Stimulated activated CD4-positive, alpha-beta T cell treated with anti-CD3 and anti-CD28 coated beads, Interleukin-4, amount 100 ng/mL, for 48 hours (primary cell): ENCODE measurements at places on chromosomes 12 and 14.

DNA sequence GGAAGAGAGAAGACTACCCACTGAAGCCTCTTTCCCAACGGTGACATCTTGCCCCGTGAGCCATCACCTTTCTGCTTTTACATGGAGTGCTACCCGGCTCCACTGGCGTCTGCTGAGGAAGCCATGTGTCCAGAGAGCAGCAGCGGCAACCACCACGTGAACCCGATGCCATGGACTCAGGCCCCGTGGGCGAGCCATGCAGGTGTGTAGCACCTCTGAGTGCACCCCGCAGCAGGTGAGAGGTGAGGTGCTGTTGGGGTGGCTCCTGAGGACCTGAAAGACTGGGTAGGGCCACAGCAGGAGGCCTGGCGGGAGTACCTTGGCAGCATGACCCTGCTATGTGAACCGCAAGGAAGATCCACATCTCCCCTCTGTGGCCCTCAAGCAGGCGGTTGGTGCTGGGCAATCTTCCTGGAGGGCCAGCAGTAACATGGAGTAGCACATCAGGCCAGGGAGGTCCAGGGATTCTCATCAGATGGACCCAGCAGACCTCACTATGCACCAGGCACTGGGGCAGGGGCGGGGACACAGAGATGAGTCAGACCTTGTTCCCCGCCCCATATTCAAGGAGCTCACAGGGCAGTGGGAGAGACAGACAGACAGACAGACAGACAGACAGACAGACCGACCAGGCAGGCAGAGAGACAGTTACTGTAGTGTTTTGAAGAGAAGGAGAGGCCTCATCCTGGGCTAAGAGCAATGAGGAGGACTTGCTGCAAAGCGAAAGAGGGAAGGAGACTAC is 129.6 kb downstream of the PAPOLA start:
- no peak for DNase-seq

DNA sequence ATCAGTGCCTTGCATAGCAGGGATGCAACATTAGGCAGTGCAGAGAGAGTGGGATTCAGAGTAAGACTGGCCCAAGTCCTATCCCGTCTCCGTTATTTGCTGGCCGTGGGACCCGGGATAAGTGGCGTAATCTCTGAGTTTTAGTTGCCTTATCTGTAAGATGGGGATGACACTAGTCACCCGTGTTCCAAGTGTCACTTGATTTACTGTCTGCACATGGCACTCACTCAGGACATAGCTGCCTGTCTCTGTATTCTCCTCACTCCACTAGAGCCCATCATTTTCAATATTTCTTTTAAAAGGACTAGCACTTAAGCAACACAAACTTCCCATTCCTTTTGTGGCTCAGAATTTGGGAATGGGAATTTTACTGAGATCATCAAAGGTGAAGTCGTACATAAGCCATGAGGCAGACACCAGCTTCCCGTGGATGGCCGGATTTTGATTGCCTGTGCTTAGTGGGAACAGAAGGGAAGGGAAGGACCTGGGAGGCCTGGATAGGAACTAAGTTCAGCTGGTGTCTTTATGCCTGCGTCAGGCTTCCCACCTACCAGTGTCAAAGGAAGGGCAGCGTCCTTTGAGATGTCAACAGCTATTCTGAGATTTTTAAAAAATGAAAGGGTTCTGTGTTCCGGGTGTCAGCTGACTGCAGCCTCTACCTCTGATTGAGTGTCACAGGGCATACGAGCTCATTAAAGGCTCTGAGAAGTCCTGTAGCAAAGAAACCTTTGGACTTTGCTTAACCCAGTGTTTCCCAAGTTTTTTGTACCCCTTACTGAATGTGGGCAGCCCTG is 361.4 kb downstream of the CACNA1C start:
- no peak for DNase-seq

DNA sequence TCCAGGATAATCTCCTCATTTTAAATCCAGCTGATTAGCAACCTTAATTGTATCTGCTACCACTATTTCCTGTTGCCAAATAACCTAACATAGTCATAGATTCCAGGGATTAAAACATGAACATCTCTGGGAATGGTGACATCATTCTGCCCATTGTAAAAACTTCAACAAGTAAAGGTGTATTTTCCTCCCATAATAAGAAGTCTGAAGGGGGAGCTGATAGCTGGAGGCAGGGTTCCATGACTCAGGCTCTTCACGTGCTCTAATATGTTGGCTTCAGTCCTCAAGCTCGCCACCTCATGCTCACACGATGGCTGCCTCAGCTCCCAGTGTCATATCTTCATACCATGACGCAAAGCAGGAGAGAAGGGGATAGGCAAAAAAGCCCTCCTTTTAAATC is 172.0 kb upstream of the VASH1 start:
- DNase-seq: no peak

DNA sequence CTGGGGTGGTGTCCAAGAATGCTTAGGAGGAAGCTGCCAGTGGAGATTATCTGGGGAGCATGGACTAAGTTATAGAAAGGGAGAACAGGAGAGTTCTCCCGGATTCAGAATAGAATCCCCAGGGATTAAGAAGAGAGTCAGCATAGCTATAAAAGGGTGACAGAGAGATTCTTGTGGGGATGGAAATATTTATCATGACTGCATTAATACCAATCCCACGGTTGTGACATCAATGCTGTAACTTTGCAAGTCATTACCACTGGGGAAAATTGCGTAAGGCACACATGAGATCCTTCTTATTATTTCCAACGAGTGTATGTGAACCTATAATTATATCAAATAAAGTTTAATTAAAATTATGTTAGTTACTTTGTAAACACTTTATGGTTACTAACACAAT is 447.9 kb upstream of the TMEM132C start:
- no peak for DNase-seq

DNA sequence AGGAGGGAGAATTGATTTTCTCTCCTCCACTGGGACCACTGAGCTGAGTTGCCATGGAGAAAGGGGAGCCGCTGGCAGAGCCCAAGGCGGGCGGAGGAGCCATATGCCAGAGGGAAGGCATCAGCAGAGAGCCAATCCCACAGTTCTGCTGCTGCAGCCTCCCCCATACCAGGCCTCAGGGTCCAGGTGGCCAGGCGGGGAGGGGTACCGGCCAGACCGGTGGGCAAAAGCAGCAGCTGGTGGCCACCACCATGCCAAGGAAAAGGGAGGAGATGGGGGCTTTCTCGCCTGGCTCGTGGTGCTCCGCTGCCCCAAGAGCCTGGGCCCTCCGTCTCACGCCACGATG is 72.8 kb downstream of the PITPNM2 start:
- no peak for DNase-seq

GRCh38 chr12:94951071-94951934 is 52.2 kb downstream of the NDUFA12 start:
- no peak for DNase-seq

DNA sequence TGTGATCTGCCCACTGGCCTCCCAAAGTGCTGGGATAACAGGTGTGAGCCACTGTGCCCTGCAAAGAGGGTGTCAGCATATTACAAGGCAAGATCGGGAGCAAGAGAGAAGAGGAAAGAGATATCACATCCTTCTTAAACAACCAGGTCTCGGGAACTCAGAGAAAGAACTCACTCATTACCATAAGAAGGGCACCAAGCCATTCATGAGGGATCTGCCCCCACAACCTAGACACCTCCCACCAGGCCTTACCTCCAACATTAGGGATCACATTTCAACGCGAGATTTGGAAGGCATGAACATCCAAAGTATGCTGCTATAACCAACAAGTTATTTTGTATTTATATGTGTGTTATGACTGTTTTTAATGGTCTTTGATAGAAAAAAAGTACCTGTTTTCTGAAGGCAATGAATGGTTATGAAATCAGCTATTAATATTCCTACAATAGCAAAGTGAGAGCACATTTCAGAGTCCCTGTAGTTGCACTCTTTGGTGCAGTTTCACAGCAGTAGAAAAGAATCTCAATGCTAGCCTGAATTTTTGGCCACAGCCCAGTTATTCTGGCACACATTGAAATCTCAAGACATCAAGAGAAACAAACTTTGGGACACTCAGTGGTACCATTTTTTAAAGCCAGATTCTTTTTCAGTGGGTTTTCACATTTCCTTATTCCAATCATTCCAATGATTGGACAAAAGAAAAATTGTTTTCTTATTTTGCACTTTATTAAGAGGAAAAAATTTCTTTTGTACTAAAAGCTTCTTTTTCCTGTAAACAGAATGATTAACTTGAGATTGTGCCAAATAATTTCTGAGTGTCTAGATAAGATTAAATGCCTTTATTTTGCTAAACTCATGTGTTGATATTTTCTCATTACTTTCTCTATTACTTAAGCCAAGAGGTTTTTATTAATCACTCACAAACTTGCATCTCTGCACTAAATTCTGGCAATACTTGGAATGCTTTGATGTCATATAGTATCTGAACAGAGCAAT is 582.6 kb upstream of the ATP2B1 start:
- DNase-seq: no peak

GRCh38 chr14:92704036-92704804 is 44.2 kb downstream of the LGMN start:
- no peak for DNase-seq

DNA sequence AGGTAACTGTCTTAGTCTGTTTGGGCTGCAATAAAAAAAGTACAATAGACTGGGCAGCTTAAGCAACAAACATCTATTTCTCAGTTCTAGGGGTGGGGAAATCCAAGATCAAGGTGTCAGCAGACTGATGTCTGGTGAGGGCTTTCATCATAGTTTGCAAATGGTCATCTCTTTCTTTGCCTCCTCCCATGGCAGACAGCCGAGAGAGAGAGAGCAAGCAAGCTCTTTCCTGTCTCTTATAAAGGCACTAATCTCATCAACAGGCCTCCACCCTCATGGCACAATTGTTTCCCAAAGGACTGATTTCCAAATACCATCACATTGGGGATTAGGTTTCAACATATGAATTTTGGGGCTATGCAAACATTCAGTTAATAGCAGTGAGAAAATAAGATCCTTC is 445.6 kb upstream of the FLRT2 start:
- DNase-seq: no peak

- no peak for DNase-seq
Observed at GRCh38 chr12:105431537-105432100, 101.1 kb downstream of the C12orf75 start.

- DNase-seq: no peak
Observed at GRCh38 chr14:102857444-102857843, 65.0 kb upstream of the AMN start.

- DNase-seq: no peak
Observed at GRCh38 chr14:47507861-47508260, 167.5 kb downstream of the MDGA2 start.

GRCh38 chr12:3215410-3215975 is 138.3 kb downstream of the TSPAN9 start:
- no peak for DNase-seq

DNA sequence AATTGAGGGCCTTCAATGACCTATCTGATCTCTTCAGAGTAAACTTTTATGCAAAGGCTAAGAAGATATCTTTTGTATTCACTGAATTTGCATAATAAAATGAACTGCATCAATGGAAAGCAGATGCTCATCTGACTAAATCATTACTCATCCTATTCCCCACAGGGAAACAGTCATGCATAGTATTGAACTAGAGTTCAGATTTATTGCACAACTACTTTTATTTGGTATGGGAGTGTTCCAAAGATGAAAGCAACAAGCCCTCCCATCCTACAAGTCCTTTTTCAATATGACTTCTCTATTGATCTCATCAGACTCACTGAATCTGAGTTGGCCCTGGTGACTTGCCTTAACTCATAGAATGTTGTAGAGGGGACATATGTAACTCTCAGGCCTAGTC is 159.8 kb downstream of the KITLG start:
- no peak for DNase-seq

GRCh38 chr14:57029620-57030253 is 219.5 kb upstream of the OTX2 start:
- no peak for DNase-seq

DNA sequence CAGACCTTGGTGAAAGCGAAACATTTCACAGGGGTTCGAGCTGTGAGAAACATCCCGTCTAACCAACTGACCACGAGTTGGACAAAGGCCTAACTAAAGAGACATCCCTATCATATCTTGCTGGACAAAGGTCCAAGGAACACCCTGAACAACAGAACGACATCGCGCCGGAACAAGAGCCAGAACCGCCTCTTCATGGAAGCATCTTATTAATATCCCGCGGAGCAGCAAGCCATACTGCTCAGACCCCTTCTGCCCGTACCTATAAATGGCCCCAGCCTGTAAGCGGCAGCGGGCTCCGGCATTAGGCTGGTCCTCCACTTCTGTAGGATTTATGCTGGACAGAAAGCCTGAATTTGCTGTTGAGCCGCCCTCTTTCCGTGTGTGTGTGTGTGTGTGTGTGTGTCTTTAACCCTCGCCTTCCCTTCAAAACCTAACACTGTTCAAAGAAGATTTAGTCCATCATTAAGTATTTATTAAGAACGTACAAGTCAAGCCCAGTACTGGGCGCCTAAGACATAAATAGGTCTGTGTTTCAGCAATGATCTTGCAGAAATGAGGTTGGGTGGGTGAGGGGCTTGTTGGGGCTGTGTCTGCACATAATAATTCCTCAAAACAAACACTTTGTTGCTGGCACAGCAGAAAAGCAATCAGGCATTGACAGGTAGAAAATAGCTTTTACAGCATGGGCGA is 1.9 kb downstream of the SLC6A15 start:
- DNase-seq: no peak

GRCh38 chr12:88342251-88342806 is 200.2 kb downstream of the TMTC3 start:
- DNase-seq: no peak

- DNase-seq: no peak
Observed at GRCh38 chr14:31590206-31590605, 29.0 kb downstream of the NUBPL start.

DNA sequence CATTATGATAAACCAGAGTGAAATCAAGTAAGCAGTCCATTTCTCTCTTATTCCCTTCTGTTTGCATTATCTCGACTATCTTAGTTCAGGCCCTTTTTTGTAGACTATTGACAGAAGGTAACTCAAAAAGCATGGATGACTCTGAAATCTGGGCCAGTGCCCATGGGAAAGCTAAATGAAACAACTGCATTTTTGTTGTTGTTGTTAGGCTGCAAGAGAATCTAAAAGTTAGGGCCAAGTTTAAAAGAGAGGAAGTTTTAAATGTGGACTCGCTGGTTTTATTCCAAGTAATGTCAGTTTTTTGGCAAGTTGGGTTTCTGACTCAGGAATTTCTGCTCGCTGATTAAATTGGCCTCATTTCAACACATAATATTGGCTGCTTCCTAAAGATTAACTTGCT is 201.1 kb downstream of the PIK3C2G start:
- DNase-seq: no peak

DNA sequence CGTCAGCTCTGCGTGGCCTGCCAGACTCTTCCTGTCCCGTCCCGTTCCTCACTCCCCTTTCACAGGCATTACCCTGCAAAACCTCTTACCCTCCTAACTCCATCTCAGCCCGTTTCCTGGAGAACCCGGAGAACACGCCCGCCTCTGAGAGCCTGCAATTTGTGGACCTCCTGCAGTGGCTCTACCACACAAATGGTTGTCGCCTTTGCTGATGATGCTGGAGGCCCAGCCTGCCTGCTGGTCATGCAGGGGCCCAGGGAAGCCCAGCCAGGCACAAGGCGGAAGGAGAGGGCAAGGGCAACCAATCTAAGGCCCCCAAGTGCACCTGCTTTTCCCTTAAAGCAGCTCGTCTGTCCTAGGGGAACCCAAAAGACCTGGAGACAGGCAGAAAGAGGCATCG is 22.5 kb downstream of the RFLNA start:
- no peak for DNase-seq
